NB4 (cell line): ENCODE measurements at places on chromosomes 2 and 18.

GRCh38 chr2:215772003-215772402, 241.3 kb downstream of the MREG start:
- DNase-seq: peak; percentile 57

DNA sequence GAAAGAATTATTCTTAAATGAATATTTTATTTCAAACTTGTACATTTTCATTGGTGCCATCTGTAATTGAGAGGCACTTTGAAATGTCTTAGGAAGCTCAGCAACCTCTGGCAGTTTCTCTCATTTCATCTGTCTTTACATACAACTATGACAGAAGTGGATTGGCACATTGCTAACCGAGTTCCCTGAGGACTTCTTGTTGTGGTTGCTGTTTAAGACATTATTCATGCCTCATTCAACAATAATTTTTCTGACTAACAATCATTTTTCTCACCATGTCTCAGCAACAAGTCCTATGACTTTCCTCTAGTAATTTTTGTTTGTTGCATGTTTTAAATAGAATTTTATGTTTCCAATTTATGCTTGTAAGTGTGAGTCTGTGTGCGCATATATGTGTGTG, 284.0 kb upstream of the CWC22 start:
- peak; percentile 22 for DNase-seq

- peak; percentile 1 for DNase-seq
These were observed 1086.8 kb upstream of the PIK3C3 start for GRCh38 chr18:40868110-40868858.

- DNase-seq: no peak
These were observed 26.9 kb downstream of the CENPO start for GRCh38 chr2:24820175-24820513.

- no peak for DNase-seq
These were observed 12.3 kb downstream of the CTIF start for GRCh38 chr18:48551100-48551499.

- peak; percentile 73 for DNase-seq
These were observed 95.0 kb downstream of the TMEM163 start for GRCh38 chr2:134623796-134624195.

- no peak for DNase-seq
These were observed 502.5 kb upstream of the ACVR2A start for GRCh38 chr2:147342329-147342728.

- DNase-seq: no peak
These were observed 35.7 kb upstream of the HPCAL1 start for GRCh38 chr2:10267036-10267435.

GRCh38 chr18:2898186-2898640, 51.4 kb downstream of the EMILIN2 start:
- DNase-seq: peak; percentile 66

GRCh38 chr2:241788572-241788971, 11.9 kb downstream of the GAL3ST2 start:
- peak; percentile 57 for DNase-seq

DNA sequence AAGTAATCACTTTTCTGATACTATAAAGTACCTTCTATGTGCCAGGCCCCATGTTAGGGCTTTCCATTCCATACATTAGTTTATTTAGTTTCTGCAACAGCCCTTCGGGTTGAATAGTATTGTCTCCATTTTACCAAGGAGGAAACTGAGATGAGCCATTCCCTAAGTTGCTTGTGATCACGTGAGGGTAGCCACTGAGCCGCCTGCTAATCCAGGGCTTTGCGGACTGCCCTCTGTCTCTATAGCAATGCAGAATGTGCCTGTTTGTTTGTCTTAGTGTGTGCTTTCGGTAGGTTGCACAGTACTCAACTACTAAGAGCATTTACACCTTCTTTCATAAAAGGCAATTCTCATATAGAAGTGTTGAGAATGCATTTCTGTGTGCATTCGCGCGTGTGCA, 5.0 kb downstream of the EMILIN2 start:
- no peak for DNase-seq
